Stimulated activated CD4-positive, alpha-beta T cell treated with anti-CD3 and anti-CD28 coated beads, Interleukin-12 subunit alpha, Interleukin-12 subunit beta, amount 100 ng/mL, for 4 hours (primary cell): ENCODE measurements at places on chromosomes 7 and 10.

- DNase-seq, result no peak
These were observed 9.2 kb downstream of the IKZF5 start for GRCh38 chr10:122999347-122999746.

DNA sequence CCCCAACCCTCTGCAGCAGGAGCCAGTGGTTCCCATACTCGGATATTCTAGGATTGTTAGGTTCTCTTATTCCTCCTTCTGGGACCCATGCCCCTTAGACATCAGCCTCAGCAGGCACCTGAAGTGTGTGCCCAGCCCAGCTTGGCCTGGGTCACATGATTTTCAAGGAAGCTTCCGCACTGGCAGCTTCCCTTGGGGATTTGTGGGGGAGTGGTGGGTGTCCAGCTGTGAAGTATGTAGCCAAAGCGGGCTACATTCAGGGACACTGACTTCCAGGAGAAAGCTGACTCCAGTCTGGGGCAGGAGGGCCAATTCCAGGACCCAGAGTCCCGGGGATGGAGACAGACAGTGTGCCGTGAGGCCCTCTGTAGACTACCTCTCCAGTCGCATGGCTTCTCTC, 1.3 kb downstream of the LDB1 start:
- DNase-seq, result no peak

DNA sequence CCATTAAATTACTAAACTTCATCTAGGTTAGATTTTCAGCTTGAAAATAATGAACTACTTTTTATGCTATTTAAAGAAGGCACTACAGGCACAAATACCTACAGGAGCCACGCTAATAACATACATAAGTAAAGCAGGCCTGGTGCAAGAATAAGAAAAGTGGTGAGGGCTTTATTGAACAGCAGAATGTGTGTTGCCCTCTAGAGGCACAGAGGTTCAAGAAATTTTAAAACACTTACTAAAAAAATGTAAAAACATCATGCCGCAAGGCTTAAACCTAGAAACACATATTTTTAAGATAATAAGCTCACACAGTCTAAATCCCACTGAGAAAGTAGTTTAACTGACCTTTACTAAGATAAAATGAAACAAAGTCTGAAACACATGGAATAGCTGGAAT, 20.3 kb downstream of the CACUL1 start:
- no peak for DNase-seq

DNA sequence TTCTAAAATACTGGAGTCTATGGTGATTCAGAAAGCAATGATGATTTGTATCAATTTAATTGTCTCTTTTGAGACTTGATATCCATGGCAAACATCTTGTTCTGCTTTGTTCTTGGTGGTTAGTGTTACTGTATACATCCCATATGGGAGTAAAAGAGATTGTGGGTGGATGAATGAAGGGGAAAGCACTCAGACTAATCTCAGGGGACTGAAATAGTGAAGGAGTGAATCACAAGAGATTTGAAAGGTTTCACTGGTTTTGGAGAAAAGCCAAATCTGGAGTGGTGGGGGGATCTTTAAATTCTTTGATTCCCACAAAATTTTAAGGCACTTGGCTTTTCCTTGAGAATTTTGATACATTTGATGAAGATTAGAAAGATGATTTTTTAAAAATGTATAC, 369.4 kb downstream of the INHBA start:
- DNase-seq, result no peak

GRCh38 chr7:125644109-125644508, 714.5 kb upstream of the POT1 start:
- DNase-seq, result no peak

DNA sequence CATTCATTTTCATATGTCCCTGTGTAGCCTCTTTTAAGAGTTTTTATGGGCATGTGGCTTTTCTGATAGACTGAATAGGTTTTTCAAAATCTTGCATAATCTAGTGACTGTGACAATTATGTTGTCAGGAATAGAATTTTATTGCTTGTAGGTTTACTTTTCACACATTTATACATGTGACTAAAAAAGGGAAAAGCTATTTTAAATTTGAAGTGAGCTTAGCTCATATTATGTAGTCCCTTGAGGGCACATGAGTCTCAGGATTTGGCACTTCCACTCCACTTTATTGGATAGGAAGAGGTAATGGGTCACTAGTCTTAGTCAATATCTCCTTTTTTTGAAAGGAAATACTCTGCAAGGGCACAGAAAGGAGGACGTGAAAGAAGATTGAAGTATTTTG, 247.3 kb downstream of the SUGCT start:
- no peak for DNase-seq

DNA sequence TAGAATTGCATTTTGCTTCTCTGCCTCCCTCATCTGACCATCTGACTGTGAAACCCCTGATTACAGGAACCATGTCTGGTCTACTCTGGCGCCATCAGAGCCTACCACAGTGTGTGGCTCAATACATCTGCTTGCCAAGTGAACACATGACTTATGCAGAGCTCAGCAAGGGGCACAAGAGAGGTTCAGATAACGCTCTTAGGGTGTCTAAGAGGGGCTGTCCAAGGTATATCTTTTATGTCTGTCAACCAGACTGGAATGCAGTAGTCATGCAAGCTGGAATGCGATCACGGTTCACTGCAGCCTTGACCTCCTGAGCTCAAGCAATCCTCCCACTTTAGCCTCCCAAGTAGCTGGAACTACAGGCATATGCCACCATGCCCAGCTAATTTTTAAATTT, 10.3 kb upstream of the RRP12 start:
- no peak for DNase-seq

- DNase-seq, result no peak
These were observed 24.7 kb downstream of the GHRHR start for GRCh38 chr7:30988351-30989005.

DNA sequence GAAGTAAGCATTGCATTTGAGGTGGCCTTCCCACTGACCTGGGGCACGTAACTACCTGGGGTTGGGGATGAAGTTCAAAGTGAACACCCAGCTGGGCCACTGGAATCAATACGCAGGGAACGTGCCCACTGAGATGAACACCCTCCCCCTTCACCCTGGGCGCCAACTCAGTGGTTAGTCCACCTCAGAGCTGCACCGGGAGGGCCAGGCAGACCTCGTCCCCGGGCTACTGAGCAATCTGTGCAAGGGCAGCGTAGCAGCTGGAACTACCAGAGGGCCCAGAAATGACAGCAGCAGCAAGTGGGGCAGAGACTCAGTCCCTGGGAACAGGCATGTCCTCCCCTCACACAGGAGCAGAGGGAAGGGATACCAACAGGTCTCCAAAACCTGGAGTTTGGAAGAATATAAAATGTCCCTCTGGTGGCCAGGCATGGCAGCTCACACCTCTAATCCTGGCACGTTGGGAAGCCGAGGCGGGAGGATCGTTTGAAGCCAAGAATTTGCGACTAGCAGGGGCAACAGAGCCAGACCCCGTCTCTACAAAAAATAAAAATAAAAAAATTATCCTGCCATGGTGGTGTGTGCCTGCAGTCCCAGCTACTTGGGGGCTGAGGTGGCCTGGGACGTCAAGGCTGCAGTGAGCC, 143.9 kb downstream of the SH3PXD2A start:
- DNase-seq, result no peak
